ENCODE measurements at places on chromosomes 2 and 18.

DNA sequence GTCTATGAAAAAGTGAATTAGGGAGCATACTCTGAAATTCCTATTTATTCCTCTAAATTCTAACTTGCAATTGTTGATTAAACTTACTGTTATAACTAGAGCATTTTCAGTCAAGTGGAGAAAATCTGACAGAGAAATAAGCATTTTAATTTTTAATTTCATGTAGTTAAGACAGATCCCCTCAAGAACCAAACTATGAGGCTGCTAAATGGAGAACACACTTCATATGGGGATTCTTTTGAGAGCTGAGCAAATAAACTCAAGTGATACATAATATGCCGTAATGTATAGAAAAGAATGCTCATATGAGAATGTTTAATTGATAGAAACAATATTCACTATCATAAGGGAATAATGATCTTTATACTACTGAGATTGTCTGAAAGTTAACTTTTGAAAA is 340.8 kb downstream of the ERBB4 start:
- DNase-seq: no peak

DNA sequence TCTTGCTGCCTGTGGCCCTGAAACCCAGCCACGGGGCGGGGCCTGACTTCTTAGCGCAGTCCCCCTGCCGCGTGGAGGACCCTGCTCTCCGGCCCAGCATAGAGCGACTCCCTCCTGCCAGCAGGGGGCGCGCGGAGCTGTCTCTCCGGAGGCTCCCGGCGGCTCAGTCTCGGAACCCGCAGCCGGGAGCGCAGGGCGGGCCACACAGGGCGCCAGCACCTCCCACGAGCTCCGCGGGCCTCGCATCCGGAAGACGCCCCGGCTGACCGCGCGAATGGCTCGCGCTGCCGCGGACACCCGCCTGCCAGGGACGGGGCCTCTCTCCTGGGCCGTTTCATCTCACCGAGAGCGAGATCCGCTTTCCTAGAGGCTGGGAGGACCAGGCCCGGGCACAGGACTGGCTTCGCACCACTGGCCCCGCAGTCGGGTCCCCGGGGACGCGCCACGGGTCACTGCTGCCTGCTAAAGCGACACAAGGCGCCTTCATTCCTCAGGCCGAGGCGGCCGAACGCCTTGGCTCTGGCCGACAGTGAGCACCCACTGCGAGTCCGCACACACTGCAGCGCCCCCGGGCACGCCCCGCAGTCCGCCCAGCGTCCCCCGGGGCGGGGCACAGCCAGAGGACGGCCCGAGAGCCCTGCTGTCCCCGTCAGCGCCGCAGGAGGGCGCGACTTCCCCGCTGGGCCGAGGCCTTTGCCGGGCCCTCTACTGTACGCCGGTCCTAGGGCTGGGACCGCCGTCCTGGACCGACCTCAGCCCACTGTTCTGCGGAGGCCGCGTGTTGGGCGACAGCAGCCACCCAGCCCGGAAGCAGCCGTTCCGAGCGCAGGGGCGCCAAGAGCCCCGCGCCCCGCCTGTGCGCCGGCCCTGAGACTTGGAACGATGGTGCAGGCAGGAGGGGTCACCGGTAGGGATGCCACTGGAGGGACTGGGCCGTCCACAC is 39.0 kb upstream of the ARHGEF4 start:
- DNase-seq: peak; percentile 87

DNA sequence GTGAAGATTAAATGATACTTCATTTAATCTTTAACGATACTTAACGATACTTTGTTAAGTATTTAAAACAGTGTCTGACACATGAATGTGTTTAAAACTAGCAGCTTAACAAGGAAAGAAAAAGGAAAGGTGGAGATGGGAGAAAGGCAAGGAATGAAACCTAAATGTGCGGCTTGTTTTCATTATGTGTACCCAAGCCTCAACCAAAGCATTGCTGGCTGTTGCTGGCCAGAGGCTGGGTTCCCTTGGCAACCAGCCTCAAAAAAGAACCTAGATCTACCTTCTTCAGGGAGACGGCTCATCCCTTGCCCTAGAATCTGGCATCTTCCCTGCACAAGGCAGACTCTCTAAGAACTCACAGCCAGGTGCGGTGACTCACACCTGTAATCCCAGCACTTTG is 13.8 kb upstream of the PCBP1 start:
- no peak for DNase-seq

DNA sequence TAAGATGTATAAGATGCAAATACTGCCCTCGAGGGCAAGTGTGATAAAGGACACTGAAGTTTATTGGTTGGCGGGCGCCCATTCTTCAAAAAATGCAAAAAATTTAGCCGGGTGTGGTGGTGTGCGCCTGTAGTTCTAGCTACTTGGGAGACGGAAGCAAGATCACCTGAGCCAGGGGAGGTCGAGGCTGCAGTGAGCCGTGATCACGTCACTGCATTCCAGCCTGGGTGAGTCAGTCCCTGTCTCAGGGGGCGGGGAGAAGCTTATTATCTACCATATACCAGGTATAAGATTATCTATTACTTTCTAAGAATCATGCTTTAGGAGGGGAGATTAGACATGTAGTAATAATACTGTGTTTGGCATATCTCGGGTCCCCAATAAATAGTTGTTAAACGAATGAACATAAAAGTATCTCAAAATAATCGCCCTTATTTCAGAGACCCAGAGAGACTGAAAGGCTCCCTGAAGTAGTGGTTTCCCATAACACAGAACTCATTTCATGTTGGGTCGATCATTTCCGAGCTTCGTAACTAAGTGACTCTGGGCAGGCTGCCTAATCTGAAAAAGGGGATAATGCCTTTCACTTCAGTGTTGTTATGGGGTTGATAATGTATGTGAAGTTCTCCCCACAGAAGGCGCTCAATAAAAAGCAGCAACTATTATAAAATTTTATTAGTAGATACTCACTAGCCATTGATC is 1.2 kb upstream of the SELENOI start:
- DNase-seq: no peak

DNA sequence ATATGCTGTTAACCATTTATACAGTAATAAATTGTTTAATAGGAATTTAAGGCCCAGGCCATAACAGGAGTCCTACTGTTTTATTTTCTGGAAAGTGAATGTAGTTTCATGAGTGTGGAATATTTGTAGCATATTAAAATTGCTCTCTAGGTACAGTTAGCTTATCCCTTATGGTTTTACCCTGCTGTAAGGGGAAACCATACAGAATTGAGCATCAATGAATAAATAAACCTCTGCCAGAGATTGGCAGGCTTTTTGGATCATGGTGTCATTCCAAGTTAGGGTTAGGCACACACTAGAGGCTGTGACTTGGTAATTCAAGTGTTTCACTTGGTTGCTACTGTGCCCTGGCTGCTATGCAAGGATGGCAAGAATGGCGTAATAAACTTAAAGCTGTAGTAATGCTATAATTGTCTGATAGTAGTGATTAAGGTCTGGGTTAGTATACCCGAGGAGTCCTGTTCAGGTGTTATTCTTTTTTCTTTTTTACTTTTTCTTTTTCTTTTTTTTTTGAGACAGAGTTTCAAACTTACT is 30.4 kb downstream of the BMPR2 start:
- no peak for DNase-seq

GRCh38 chr2:128798502-128799283 is 480.0 kb upstream of the HS6ST1 start:
- DNase-seq: no peak

DNA sequence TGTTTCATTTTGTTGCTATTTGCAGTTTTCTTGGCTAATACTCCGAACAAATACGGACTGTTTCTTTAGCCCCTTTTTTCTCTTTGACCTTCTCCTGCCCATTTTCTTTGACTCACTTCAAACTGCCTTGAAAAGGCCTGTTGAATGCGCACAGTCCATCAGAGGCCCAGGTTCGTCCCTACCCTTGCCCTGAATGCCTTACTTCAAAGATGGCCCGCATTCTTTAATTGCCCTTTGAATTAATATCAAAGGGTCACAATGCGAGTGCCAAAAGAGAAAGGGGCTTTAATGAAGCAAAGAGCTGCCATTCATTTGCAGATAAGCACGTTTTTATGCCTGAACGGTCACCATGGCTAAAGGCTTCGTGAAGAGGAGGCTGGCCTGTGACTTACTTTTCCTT is 29.7 kb downstream of the PAX3 start:
- DNase-seq: no peak
